ENCODE measurements at places on chromosomes 7 and 10.

DNA sequence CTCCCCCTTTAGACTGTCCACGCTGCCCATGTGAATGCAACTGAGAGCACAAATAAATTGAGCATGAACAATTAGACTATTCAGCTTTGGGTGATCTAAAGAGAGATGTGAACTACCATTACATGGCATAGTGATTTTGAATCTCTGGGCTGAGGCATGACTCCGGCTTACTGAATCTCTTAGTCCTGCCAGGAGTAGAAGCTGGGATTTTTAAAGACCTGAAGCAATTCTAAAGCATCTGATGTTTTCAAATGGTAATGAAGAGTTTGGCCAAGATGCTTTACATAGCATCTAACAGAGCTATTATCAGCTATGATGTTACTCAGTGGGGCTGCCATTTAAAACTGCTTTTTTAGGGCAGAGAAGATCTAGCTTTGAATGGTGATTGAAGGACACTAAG lies 1059.1 kb downstream of the SORCS3 start:
- DNase-seq, result no peak

DNA sequence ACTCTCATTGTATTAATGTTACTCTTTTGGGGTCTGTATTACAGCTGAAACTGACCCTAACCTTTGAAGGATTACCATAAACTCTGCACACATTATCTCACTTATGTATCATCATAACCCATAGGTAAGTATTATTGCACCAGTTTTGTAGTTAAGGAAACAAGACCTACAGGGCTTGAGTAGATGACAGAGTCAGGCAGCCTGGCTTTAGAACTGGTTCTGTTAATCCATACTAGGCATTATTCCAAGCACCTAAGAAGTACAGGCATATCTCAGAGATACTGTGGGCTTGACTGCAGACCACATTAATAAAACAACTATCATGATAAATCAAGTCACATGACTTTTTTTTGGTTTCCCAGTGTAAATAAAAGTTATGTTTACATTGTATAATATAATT lies 17.1 kb upstream of the AKR1B1 start:
- no peak for DNase-seq

GRCh38 chr7:11753433-11753832 lies 78.6 kb downstream of the THSD7A start:
- DNase-seq, result no peak

GRCh38 chr7:36029853-36030515 lies 123.1 kb upstream of the EEPD1 start:
- no peak for DNase-seq

- DNase-seq, result no peak
These were observed 49.9 kb upstream of the RELN start for GRCh38 chr7:104039363-104039762.

- DNase-seq, result no peak
These were observed 502.7 kb upstream of the PODXL start for GRCh38 chr7:132059141-132059540.

DNA sequence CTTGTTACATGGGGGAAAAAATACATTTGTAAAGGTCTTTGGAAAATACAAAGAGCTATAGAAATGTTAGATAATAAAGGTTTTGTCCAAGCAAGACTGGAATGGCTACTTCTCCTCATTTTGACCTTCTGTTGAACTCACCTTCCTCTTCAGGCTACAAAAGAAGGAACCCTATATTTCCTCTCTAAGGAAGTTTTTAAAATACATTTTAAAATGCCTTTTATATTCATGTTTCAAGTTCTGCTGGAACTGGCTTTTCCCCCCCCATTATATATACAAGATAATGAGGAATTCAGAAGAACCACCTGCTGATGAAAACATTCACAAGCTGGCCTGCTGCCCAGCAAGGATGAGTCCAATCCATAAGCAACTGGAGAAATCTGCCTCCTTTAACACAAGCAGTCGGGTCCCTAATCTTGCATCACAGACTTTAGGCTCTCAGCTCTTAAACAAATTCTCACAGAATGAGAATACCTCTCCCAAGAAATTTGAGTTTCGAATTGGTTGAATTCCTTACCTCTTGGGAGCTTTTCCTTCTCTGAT lies 44.6 kb downstream of the MTERF1 start:
- no peak for DNase-seq

DNA sequence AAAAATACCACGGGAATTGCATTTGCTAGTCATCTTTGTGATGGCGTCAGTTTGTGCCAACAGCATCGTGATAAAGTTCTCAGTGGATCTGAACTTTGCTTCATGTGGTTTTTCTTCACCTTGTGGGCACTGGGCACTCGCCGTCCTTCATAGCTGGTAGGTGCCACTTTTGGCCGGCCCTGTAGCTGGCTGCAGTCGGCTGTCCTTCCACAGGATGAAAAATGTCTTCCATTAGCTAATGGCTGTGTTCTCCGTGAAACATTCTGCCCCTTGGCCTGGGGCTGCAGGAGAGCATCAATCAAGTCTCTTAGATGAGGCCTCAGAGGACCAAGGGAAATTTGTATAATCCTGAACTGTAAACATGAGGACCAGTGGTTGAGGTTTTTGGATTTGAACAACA lies 145.3 kb downstream of the DYNC1I1 start:
- no peak for DNase-seq

Measured in SJSA1 (cell line).